MM.1S (cell line): ENCODE measurements at places on chromosomes 7 and 10.
A peak's percentile ranks its signal among the peaks of the same experiment; 100 is the strongest.

- no peak for DNase-seq
These were observed 27.9 kb downstream of the BAIAP2L1 start for GRCh38 chr7:98372993-98373392.

DNA sequence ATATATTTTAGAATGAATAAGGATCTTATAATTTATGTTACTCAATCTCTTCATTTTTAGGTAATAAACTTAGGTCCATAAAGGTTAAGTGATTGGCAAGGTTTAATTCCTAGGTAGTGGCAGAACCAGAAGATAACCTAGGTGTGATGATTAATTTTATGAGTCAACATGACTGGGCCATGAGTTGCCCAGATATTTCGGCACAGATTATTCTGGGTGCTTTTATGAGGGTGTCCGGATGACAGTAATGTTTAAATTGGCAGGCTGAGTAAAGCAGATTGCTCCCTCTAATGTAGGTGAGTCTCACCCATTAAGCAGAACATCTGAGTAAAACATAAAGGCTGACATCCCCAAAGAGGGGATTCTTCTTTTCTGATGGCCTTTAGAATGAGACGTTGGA is 1349.3 kb upstream of the CELF2 start:
- DNase-seq: no peak

DNA sequence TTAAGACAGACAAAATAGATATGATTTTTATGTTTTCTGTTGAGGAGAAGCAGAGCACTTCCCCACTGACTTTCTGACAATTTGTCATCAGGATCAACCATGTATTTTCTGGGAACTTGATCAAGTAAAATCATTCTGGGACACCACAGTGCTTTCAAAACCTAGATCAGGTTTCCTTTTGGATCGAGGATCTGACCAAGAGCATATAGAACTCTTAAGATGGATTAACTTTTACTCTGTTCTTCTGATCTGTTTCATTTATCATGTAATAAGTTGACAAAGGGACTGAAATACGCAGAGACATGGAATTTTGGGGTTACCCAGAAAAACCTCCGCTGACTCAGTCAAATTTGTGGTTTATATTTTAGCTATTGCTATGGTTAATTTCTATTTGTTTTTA is 136.0 kb upstream of the WNT16 start:
- no peak for DNase-seq

GRCh38 chr7:372546-372931 is 82.6 kb downstream of the FOXL3 start:
- no peak for DNase-seq

DNA sequence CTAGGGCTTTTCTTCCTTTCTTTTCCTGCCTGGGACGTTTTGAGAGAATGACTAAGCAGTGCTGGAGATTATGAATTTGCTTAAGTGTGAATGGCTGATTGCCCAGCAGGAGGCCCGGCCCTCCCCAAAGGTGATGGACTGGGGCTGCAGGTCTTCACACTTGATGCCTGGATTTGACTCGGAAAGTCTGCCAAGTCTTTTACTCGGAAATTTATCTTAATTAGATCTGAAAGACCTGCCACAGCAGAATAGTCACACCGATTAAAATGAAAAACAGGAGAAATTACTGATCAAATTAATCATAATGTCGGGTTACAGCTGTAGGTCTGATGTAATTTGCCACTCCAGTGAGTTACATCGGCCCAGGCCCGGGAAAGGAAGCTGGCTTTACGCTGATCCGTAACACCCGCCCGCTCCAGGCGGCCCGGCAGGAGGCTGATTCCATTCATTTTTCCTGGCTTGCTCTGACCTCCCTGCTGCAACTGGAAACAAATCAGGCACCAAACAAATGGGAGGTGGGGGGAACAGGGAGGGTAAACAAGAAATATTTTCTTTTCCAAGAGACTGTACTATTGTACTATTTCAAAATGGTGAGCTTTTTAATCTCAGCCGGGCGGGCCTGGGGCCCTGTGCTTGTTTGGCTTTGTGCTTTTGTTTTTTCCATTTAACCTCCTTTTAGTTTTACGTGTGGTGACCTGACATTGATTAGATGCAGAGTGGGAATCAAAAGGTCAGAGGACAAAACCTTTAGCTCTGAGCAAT is 212.4 kb upstream of the YAE1 start:
- no peak for DNase-seq

DNA sequence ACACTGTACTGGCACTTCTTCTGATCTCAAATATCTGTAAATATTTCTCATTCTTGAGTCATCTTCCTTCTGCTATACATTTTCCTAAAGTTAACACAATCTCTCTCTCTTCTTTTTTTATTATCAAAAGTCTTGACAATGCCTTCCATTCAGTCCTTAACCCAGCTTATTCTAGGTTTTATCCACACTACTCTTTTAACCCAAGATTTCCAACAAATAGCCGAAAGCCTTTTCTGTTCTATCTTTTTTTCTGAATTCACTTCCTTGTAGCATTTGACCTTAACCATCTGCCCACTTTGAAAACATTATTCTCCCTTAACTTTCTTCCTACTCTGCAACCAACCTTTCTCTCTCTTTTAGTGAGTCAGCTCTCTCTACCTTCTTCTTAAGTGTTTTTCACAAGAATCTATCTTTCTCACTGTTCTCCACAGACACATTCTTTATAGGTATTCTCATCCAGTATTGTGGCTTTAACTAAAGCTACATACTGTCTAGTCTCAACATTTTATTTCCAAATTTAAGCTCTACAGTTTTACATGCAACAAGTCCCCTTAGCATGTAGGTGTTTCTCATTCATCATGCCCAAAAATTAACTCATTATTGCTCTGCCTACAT is 915.6 kb downstream of the KCNMA1 start:
- no peak for DNase-seq

GRCh38 chr7:80357530-80357929 is 154.3 kb downstream of the GNAT3 start:
- no peak for DNase-seq

- DNase-seq: no peak
These were observed 29.6 kb downstream of the GOLGA7B start for GRCh38 chr10:97879241-97879640.

DNA sequence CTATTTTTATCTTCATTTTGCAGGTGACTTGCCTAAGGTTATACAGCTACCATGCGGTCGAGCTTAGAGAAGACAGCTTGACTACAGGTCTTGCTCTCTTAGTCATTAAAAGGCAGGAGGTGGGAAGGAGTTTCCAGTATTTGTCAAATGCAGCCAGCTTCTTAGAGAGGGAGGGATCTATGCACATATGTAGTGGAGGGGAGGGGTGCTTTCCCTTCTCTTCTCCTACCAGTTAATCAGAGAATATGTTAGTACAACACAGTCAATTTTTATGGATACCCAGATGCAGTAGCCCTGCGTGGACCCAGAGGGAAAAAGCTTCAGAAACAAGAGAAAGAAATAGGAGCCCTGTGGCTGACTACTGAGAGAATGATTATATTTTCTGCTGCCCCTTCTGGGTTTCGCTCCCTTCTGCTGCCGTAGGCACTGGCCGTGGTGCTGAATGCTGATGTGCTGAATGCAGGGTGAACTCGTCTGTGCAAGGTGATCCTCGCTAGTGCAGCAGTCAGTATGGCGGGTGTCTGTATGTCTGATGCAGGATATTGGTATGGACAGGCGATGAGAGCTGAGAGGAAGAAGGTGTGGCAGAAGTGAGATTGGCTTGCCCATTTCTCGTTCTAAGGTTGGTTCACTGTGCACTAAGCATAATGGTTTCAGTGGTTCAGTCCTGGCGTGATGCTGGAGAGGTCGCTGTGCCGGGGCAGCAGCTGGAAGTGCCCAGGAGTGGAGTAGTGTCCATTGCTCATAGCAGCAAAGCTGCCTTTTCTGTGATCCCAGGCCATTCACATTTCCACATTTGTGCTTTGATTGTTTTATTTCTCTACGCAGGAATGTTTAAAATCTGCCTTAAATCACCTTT is 189.2 kb upstream of the PODXL start:
- DNase-seq: peak; percentile 44

DNA sequence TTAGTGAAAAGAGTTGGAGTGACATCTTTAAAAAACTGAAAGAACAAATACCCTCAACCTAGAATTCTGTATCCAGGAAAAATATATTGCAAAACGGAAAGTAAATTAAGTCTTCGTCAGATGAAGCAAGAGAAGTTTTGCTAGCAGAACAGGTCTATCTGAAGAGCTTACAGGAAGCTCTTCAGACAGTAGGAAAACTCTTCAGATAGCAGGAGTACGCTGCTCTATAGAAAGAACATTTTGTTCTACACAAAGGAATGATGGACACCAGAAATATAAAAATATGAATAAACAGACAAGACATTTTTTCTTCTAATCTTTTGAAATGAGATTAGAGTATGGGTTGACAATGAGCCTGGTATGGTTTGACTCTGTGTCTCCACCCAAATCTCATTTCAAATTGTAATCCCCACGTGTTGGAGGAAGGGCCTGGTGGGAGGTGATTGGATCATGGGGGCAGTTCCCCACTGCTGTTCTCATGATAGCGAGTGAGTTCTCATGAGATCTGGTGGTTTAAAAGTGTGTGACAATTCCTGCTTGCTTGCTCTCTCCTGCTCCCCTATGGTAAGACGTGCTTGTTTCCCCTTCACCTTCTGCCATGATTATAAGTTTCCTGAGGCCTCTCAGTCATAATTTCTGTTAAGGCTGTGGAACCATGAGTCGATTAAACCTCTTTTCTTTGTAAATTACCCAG is 567.3 kb downstream of the AUTS2 start:
- no peak for DNase-seq

- DNase-seq: no peak
These were observed 334.7 kb upstream of the CHRM2 start for GRCh38 chr7:136533732-136534131.

- no peak for DNase-seq
These were observed 118.2 kb downstream of the ST7 start for GRCh38 chr7:117071551-117071950.

GRCh38 chr7:156207306-156207705 is 395.0 kb upstream of the SHH start:
- DNase-seq: no peak

- no peak for DNase-seq
These were observed 13.2 kb downstream of the RASGEF1A start for GRCh38 chr10:43253461-43254198.

DNA sequence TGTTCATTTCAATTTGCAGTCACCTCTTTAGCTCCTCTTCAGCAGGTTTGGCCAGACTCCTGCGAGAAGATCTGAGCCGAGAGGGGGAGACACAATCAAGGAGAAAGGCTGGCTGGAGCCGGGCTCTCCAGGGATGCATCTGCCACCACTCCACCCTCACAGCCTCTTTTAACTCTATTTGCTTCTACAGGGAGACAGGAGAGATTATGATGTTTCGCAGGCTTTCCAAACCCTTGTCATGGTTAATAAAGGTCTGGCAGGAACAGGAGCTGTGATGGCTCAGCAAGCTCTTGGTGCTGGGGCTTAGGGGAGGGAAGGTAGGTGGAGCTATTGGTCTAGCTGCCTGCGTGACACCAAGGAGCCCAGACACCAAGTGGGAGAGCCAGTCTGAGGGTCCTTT is 448.1 kb upstream of the PODXL start:
- no peak for DNase-seq

- no peak for DNase-seq
These were observed 64.4 kb downstream of the LHPP start for GRCh38 chr10:124525751-124526600.

- no peak for DNase-seq
These were observed 428.2 kb downstream of the THSD7A start for GRCh38 chr7:11403781-11404180.

GRCh38 chr10:68075550-68076004 is 494 bp upstream of the HERC4 start:
- DNase-seq: no peak

- DNase-seq: peak; percentile 74
These were observed 21.0 kb downstream of the ZCWPW1 start for GRCh38 chr7:100407285-100408180.

- no peak for DNase-seq
These were observed 29.3 kb upstream of the ITGB8 start for GRCh38 chr7:20301311-20301939.

DNA sequence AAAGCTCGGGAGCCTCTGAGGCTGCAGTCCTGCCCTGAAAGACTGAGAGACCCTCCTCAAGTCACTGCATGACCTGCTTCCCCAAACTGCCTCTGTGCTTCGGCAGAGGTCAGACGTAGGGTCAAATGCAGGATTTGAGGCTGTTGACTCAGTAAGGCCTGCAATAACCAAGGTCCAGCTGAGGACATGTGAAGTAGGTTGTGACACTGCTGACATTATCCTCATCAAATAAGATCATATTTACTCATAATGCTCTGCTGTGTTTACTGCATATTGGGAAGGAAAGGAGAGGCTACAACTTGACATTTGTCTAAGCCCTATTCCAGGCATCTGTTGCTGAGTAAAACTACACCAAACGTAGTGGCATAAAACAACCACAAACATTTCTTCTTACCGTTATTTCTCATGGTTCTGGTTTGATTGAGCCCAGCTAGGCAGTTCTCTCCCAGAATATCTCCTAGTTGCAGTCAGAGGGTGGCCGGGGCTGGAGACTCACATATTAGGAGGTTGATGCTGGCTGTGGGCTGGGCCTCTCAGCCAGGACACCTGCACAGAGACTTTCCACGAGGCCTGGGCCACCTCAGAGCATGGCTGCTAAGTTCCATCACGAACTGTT is 122.1 kb upstream of the STK17A start:
- DNase-seq: no peak

GRCh38 chr7:150375662-150376521 is 3.2 kb upstream of the ZNF775 start:
- peak; percentile 95 for DNase-seq

DNA sequence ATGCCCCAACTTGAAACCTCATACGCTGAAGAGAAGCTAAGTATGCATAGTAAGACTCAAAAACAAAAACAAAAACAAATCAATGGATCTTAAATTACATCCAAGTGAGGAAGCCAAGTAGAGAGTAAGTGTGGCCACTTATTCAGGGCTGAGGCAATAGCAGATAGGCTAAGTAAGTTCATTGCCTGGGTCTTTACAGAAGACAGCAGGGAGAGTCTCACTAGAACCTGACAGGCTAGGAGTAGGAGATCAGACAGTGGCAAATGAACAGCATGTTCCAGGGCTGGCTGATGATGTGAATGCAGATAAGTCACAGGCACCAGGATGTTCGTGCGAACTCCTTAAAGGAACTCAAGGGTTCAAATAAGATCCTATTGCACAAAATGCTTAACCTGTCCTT is 568.6 kb downstream of the KCNMA1 start:
- no peak for DNase-seq

GRCh38 chr10:97939446-97939990 is 89.9 kb downstream of the GOLGA7B start:
- DNase-seq: no peak
